ENCODE measurements at places on chromosomes 11 and 22.

DNA sequence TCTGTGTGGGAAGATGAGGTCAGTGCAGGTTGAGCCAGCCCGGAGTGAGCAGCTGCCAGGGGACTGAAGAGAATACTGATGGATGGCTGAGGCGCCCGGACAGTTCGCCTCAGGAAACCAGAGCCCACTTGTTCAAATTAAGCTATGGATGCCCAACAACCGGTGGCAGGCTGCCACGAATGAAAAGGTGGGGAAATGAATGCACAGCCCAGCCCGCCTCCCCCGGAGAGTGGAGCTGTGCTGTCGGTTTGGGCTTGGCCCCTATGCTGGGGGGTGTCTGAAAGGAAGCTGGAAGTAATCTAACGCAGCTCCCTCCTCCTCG, 21.9 kb downstream of the HSPA8 start:
- no peak for DNase-seq

DNA sequence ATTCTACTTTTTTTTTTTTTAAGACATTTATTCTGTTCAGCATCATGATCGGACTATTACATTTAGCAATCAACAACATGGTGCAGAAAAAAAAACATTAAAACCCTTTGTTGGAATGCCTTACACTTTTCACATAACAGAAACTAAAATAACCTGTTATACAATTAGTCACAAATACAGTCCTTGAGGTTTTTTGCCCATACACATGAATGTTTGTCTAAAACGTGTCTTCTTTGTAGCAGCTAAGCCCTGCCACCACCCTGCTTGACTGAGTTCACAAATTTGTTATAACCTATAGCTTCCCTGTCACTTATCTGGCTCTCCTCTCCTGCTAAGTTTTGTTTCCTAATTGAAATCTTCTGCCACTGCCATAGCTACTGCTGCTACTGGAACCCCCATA, 75.4 kb upstream of the ARHGAP20 start:
- no peak for DNase-seq

GRCh38 chr11:126167488-126167887, 44.0 kb downstream of the RPUSD4 start:
- DNase-seq = no peak

DNA sequence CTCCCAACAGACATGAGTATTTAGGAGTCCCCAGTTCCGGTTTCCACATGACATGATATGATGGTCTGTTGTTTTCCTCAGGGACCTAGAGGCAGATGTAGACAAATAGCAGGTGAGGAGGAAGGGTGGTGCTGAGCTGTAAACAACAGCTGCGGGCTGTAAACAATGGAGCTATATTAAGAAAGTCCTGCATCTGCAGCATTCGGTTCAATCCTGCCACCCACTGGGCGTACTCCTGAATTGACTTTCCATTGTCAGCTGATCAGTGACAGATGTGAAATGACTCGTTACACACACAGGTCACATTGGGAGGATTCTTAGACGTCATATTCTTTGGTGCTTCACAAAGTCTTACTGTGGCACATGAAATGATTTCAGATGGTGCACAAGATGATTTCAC, 26.8 kb upstream of the RAG1 start:
- peak; percentile 62 for DNase-seq

GRCh38 chr11:6667733-6668374, 12.2 kb upstream of the DCHS1 start:
- DNase-seq = peak; percentile 68

DNA sequence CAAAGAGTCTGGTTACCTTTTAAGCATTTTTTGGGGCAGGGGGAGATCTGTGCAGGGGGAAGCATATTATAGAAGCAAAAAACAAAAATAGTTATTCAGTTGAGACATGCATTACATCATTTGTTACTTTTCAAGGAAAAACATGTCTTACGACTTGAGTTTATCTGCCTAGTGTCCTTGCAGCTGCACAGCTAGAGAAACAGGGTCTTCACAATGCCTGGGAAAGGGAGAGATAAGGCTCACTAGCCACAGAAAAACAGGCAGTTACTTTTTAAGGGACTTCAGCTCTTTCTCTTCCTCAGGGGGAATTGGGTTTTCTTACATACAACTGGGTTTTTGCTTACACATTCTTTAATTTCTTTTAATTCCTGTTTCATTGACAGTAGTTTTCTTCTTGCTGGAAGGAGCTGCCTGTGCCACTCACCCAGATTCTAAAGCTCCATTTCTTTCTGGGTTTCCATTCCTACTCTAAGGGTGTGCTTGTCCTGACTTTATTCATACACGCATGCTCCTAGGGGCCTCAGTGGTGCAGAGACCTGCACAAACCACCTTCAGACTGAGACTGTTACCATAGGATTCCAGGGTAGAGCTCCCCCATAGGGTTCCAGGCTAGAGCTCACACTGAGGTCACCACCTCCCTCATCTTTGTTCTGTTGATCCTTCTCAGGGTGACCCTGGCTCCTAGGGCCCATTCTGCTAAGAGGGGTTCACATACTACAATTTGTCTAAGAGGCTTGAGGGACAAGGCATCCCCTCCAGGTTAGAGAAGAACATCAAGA, 14.7 kb upstream of the UBQLNL start:
- DNase-seq = no peak

GRCh38 chr22:32617271-32617670, 142.7 kb downstream of the FBXO7 start:
- DNase-seq = no peak

DNA sequence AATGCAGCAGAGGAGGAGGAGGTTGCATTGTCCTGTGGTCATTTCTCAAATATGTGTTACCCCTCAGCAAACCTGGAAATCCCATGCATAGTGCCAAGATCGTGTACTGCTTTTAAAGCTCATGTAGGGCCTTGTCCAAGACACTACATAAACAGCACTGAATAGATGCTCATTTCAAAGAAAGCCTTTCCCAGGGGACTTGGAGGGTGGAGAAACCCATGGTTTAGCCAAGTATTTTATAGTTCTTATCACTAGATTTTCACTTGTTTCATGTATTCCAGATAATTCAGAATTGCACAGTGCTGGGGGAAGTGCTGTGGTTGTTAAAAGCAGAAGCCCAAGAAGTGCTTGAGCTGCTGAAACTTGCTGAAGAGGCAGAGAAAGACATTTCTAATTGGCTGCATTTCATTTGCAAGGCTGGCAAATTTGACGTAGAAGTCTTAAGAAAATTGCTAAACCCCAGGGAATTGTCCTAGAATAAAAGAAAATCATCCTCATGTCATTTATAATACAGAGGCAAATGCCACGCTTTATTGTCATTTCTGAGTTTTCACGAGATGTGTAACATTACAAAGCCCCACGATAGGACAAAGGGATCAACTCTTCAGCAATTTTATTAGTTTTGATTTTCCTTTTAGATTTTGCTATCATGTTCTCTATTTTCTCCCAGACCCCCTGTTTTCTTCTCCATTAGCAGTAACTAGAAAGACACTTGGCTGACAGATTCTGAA, 20.1 kb downstream of the CSRP3 start:
- DNase-seq = no peak

DNA sequence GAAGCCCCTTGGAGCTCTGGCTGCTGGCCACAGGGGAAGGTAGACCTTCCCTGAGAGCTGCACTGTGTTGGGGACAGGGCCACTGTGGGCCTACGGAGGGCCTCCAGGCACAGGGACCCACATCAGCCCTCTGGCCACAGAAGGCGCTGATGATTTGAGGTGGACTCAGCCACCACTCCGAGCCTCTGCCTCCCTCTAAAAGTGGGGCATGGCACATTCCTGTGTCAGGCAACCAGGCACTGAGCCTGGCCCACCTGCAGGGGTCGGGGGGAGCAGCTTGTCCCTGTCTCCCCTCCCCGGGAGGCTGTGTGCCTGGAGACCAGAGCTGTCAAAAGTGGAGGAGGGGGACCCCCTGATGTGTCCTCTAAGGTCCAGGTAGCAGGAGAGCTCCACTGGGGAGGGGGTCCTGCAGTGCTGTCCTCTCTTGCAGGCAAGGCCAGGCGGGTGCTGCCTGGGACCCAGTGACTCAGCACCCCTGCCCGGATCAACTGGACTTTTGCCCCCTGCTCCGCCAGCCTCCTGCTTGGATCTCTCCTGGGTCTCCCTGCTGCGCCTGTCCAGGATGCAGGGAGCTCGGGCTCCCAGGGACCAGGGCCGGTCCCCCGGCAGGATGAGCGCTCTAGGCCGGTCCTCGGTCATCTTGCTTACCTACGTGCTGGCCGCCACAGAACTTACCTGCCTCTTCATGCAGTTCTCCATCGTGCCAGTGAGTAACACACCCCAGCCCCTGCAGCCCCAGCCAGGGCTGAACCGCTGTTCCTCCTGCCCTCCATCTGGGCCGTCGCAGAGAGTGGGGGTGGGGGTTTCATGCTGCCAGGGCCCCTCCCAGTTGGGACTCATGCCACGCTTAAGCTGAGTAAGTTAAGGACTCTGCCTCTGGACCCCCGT, 17.5 kb upstream of the CDKN1C start:
- DNase-seq = no peak

DNA sequence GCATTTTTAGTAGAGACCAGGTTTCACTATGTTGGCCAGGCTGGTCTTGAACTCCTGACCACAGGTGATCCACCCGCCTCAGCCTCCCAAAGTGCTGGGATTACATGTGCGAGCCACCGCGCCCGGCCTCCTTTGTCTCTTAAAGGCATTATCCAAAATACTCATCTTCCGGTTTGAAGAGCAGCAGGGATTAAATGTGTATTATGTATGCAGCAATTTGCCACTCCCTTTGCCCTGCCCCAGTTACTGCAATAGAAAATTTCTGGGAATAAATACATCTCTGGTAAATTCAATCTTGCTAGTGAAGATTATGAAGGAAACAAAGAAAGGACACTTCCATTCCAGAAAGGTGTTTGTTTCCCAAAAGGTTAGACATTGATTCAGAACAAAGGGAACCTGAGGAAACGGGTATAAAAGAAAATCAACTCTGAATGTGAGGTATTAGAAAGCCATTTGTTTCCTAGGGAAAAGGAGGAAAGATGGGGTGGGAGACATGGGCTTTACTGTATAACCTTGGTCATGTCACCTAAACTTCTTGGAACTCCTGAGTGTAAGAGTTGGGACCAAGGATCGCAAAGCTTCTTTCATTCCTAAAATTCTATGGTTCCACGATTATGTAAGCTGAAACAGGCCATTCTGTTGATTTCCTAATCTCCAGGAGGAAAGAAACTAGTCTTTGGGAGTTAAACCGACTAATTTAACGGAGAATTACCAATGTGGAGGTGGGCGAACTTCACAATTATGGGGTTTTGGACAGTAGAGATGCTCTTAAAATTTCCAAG, 959 bp upstream of the HIPK3 start:
- DNase-seq = no peak

- DNase-seq = no peak
These were observed 7.8 kb upstream of the APOBEC3B start for GRCh38 chr22:38974170-38974825.

- no peak for DNase-seq
These were observed 294.0 kb upstream of the CTSC start for GRCh38 chr11:88631497-88631896.

- DNase-seq = no peak
These were observed 30.5 kb upstream of the TTLL12 start for GRCh38 chr22:43217285-43218030.

DNA sequence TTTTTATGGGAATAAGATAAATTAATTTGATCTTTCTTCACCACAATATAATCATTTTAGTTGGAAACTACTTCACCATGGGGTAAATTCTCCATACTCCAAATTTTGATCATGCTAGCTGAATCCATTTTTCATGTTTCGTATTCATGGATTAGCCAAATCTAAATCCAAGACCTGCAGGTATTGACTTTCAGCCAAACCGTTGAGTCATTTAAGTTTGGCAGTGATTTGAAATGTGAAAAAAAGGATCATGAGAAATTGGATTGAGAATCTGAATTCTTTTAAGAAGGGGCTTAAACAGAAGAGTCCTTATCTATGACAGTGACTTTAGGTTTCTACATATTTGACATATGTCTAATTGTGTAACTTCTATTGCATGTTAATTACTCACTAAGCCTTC, 5.3 kb downstream of the GAS2 start:
- DNase-seq = no peak

DNA sequence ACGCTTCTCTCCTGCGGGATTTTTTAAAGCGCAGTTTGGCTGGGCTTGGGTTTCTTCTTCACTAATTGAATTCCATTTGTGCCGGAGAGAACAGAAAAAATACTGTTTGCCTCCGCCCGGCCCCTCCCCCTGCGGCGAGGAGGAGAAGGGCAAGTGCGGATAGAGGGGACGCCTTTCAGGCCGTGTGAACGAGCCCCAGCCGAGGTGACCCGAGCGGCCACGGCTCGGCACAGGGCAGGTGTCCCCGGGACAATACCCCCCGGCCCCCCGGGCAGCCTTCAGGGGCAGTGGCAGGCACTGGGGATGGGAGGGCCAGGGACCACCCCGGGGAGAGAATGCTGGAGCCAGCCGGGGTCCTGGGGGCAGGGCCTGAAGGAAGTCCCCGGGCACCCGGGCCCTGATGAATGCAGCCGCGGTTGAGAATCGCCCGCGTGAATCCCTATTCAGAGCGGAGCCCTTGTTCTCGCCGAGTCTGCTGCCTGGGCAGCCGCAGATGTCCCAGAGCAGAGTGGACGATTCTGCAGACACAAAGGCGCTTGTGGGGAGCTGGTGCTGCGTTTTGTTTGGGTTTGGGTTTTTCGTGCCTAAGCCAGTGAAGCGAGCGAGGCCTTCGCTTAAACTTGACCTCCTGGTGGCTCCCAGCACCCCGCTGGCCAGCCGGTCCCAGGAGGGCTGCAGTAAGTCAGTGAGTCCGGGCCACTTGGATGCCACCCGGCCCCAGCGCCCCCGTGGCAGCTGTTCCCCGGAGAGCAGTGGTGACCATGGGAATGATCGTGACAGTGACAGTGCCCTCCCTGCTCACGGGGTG, 96.0 kb downstream of the WNT7B start:
- DNase-seq = no peak

Data from activated CD4-positive, alpha-beta T cell treated with anti-CD3 and anti-CD28 coated beads, Interleukin-2, amount 50 U/mL, for 16 hours (primary cell).